Heart right ventricle (tissue), 16 donors: ENCODE measurements at places on chromosomes 5 and 9. TPM values are rescaled to one million over a fixed set of nuclear protein-coding genes. Genes with fewer than 3 reads are reported as not detected.

SPINK1 gene
- total RNA-seq: 3.2 TPM

CCL19 gene
- total RNA-seq: 0.87 TPM

- H3K4me1 ChIP-seq: peaks cover 9% of the 10 kb centered on the region
- no peak for DNase-seq
- peaks cover 20% of the 10 kb centered on the region for H3K36me3 ChIP-seq
- no peak overlapping the region for H3K27ac ChIP-seq
Measured at GRCh38 chr5:154830219-154830595, 20.2 kb downstream of the FAXDC2 start.

- H3K36me3 ChIP-seq: peaks cover 4% of the 10 kb centered on the region
- no peak overlapping the region for H3K27ac ChIP-seq
- H3K27me3 ChIP-seq: no peaks in the 10 kb centered on the region
- peaks cover 58% of the 10 kb centered on the region for H3K4me1 ChIP-seq
Measured at GRCh38 chr9:37996819-37997217, 72.2 kb downstream of the SHB start.

DNA sequence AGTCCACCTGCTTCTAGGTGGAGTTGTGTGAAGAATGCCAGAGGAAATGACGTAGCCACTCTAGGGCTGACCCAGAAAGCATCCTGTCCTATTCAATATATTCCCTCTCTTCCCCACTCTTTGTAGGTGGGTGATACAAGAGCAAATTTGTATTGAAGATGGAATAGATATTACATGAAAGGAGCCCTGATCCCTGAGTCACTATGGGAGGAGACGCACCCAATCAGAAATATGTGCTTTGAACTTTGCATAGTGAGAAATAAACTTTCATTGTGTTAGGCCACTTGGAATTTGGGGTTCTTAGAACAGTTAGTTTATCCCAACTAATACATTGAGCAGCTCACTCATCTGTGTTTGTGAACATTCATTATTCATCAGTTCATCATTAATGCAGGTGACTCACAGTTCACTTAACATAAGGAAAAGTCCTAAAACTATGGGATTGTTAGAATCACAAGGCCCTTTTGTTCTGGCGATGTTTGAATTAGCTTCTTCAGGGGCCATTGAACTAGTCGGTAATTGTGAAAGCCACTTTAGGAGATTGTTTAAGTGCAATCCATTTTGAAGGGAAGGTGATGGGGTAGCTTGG lies 26.9 kb upstream of the NTRK2 start:
- no peak for DNase-seq
- no peaks in the 10 kb centered on the region for H3K4me1 ChIP-seq
- no peaks in the 10 kb centered on the region for H3K27me3 ChIP-seq
- no peak overlapping the region for H3K4me3 ChIP-seq
- no peak overlapping the region for H3K27ac ChIP-seq
- no peaks in the 10 kb centered on the region for H3K36me3 ChIP-seq

GRCh38 chr9:82334286-82334685 lies 345.7 kb downstream of the SPATA31D1 start:
- DNase-seq: no peak
- no peaks in the 10 kb centered on the region for H3K27me3 ChIP-seq
- H3K4me1 ChIP-seq: no peaks in the 10 kb centered on the region

LHX2 gene
- not detected for total RNA-seq

POMT1 gene
- 22.5 TPM for total RNA-seq

DNA sequence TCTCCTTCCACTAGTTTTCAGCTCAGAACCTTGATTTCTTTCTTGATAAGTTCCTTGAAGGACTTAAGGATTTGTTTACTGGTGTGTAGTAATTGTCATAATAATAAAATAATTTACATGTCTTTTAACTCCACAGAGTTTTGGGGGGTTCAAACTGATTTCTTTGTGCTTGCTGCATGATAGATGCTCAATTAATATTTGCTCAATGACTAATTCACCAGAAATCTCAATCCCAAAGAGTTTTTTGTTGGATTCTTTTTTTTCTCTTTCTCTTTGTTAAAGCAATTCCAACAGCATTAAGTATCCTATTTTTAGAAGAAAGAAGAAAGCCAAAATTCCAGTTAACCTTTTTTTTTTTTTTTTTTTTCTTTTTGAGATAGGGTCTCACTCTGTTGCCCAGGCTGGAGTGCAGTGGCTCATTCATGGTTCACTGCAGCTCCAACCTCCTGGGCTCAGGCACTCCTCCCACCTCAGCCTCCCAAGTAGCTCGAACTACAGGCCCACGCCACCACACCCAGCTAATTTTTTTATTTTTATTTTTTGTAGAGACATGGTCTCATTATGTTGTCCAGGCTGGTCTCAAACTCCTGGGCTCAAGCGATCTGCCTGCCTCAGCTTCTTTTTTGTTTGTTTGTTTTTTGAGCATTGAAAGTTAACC lies 10.8 kb downstream of the FAF2 start:
- no peaks in the 10 kb centered on the region for H3K27me3 ChIP-seq
- no peak for DNase-seq
- H3K36me3 ChIP-seq: no peaks in the 10 kb centered on the region
- H3K4me1 ChIP-seq: peaks cover 24% of the 10 kb centered on the region

- H3K4me1 ChIP-seq: peaks cover 27% of the 10 kb centered on the region
- no peaks in the 10 kb centered on the region for H3K27me3 ChIP-seq
- no peaks in the 10 kb centered on the region for H3K36me3 ChIP-seq
- no peak overlapping the region for H3K27ac ChIP-seq
Measured at GRCh38 chr9:93137362-93137761, 3.3 kb upstream of the NINJ1 start.

EMB gene
- total RNA-seq: 24.1 TPM

DNA sequence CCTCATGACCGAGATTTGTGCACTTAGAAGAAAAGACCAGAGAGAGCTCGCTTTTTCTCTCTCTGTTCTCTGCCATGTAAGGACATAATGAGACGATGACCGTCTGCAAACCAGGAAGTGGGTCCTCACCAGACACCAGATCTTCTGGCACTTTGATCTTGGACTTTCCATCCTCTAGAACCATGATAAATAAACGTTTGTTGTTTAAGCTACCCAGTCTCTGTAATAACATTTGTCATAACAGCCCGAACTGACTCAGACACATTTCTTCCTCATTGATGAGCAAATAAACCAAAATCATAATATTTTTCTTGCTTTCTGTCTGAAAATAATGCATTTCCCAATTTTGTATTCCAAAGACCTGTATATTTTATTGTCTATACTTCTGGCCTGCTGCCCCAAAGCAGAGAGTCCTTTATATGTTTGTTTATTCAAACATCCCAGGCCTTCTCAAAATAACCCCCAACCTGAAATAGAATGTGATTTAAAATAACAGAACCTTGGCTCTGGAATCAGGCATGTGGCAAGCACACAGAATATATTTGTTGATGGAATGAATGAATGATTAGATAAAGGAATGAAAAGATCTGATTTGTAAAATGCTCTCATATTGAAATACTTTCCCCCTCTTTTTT lies 396.5 kb downstream of the ADGRV1 start:
- DNase-seq: no peak
- no peak overlapping the region for H3K27ac ChIP-seq
- H3K4me3 ChIP-seq: no peak overlapping the region
- no peaks in the 10 kb centered on the region for H3K36me3 ChIP-seq
- no peaks in the 10 kb centered on the region for H3K27me3 ChIP-seq

DNA sequence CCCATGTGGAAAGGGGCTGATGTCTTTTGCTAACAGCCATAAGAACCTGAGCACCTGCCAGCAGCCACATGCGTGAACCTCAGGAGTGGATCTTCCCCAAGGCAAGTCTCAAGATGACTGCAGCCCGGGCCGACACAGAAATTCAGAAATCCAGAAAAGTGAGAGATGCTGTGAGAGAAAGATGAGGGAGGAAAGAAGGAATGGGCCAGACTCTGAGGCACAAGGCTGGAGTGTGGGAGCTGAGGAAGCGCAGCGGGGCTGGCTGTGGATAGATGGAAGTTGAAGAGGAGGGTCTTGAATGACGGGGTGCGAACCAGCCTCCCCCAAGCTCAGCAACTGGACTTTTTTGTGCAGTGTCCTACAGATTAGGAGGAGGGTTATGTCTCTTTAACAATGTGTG lies 337.8 kb downstream of the GADD45G start:
- no peak for DNase-seq
- no peak overlapping the region for H3K27ac ChIP-seq
- H3K4me1 ChIP-seq: no peaks in the 10 kb centered on the region
- H3K4me3 ChIP-seq: no peak overlapping the region
